Choroid plexus epithelial cell (primary cell): ENCODE measurements at places on chromosomes 5 and 9.

- DNase-seq, result no peak
Observed at GRCh38 chr9:8261737-8262136, 462.2 kb upstream of the DMAC1 start.

DNA sequence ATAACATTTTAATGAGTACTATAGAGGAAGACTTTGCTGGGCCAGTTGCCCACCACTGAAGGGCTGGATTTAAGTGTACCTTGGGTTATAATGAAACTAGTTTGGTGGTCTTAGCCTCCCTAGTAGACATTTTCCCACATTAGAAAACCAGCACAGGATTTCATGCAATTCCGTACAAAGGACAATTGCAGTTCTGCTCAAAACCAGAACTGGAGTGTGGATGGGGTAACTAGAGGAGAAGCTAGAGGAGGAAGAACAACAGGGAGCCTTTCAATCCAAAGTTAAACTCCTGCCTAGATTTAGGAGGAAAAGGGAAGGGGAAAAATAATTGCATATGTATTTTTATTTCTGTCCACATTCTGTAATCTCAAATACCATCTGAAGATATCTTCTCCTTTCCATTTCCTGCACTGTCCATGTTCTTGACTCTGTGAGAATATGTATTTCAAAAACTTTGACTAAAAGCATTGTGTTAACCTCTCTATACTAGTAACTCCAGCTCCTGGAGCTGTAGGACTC, 97.5 kb upstream of the SSBP2 start:
- DNase-seq, result peak; percentile 40

- no peak for DNase-seq
Observed at GRCh38 chr9:127852829-127853228, 1.6 kb downstream of the ENG start.

- no peak for DNase-seq
Observed at GRCh38 chr9:96294159-96294545, 7.8 kb downstream of the HSD17B3 start.

- DNase-seq, result no peak
Observed at GRCh38 chr9:16316911-16317817, 553.3 kb downstream of the BNC2 start.

GRCh38 chr5:59206132-59206581, 623.3 kb downstream of the RAB3C start:
- DNase-seq, result peak; percentile 94

GRCh38 chr5:86320266-86320665, 297.5 kb upstream of the COX7C start:
- peak; percentile 3 for DNase-seq

DNA sequence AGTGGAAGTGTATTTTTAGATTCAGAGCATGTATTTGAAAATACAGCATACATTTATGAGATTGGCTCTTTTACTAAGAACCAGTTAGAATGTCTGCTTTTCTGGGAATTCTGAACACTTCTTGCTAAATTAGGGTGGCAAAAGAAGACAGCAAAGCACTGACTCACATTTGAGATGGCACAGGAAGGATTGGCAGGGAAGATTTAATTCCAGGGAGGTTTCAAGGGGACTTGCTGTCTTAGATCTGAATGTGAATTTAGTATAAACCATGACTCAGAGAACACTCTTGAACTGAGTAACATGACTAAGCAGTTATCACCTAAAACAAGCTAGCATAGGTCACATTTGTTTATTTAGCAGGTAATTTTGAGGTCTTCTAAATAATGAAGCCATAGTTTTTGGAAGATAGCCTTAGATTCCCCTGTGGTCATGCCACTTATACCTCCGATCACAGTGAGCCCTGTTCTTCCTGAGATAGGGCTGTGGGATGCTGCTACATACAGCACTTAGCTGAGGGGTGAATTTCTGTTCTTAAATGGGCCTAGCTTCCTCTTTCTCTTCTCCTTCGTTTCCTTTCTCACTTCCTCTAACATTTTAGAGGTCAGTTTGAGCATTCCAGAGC, 173.8 kb downstream of the PCSK1 start:
- peak; percentile 56 for DNase-seq
